ENCODE measurements at places on chromosomes 6 and 20.

- no peak for DNase-seq
Observed at GRCh38 chr6:4179960-4180651, 44.7 kb upstream of the ECI2 start.

- no peak for DNase-seq
Observed at GRCh38 chr6:152943260-152943897, 39.5 kb downstream of the FBXO5 start.

DNA sequence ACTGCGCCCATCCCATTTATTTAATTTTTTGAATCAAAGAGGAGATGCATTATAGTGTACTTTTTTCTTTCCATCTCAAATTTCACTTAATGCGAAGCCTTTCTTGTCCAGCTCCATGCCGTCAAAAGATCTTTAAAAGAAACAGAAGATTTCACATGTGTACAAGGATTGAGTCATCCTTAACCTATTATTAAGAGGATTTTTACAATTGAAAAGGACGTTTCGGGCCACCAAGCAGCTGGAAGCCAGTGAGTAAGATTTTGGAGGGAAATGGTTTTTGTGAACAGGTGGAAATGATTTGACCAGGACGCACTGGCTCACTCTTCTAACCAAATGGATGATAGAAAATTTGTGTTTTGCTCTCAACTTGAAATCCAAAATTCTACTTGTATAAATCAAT is 15.1 kb upstream of the CCDC170 start:
- DNase-seq, result no peak

GRCh38 chr6:157609117-157609516 is 213.9 kb upstream of the SNX9 start:
- DNase-seq, result no peak

DNA sequence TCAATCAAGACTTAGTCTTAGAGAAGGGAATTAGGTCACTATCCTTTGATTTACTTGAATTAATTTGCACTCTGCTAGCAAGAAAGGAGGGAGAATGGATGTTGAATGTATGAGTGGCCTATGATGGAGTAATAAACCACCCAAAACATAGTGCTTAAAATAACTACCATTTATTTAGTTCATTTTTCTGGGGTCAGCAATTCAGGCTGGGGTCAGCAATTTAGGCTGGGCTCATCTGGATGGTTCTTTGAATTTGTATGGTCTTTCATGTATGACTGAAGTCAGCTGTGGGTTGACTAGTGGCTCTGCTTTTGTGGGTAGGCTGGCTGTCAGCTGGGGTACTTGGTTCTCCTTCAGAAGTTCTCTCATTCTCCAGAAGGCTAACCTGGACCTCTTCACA is 21.0 kb upstream of the LAMA4 start:
- no peak for DNase-seq

Measured in smooth muscle cell of the brain vasculature (primary cell).